ENCODE measurements at places on chromosomes 5 and 9.
A peak's percentile ranks its signal among the peaks of the same experiment; 100 is the strongest.

DNA sequence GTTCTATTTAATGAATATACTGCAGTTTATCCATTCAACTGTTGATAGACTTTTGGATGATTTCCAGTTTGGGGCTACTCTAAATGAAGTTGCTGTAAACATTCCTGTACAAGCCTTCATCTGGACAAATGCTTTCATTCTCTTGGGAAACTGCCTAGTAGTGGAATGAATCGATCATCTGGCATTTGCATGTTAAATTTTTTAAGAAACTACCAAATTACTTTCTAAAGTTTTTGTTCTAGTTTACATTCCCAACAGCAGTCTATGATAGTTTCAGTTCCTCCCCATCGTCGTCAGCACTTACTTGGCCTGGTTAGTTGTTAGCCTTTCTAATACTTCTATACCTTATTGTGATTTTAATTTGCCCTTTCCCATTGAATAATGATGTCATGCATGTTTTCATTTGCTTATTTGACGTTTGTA lies 306.3 kb downstream of the FER start:
- DNase-seq = no peak

DNA sequence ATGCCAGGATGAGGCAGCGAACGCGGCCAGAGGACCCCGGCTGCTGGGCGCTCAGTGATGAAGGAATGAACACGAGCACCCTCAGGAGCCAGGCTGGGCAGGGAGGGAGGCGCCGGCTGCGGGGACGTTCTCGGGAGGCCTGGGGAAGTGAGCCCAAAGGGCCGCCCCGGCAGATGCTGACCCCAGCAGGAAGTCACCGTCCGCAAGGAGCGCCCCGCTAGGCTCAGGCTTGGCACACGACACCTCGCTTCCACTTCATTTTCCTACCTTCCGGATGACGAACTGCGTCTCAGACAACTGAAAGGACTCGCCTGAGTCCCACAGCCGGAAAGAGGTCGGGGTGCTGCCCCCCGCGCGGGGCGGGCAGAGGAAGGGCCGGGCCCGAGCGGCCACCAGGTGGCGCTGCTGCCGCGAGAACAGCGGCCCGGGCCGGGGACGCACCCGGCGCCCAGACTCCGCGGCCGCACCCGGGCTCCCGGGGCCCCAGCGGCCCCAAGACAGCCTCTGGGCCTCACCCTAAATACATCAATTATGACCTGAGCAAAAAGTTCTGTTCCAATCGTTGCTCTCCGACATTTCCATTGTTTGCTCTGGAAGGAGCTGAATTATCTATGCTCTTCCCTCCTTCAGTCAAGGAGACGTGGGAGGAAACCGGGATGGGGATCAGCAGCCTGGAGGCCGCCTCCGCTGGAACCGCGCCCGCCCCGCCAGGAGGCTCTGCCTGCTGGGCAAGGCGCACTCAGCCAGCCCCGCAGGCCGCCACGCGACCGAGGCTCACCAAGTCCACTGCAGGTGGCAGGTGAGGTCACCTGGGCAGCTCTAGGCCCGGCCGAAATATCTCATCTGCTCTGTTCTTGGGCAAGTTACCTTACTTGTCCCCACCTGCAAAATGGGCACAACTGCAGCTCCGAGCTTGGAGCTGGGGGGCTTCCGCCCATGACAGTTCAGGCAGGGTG lies 107.0 kb downstream of the ZNF354C start:
- peak; percentile 28 for DNase-seq

- DNase-seq = no peak
Observed at GRCh38 chr9:20570756-20571155, 51.5 kb downstream of the MLLT3 start.

- no peak for DNase-seq
Observed at GRCh38 chr5:168599826-168600225, 20.7 kb upstream of the PANK3 start.

DNA sequence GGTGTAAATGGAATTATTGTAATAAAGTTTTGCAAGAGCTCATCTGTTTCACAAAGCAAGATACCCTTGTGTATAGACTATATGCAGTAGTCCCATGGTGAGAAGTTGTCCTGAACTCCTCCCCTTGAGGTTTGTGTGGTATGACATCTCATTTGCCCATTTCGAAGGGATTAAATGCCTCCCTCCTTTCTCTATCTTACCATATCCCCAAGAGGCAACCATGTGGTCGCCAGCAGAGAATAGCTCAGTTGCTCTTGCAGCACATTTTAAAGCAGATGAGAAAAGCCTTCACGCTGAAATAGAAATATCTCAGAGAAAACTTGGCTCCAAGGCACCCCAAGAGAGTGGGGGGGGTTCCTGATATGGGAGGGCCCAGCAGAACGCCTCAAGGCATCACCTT lies 4.6 kb downstream of the SEMA6A start:
- no peak for DNase-seq

DNA sequence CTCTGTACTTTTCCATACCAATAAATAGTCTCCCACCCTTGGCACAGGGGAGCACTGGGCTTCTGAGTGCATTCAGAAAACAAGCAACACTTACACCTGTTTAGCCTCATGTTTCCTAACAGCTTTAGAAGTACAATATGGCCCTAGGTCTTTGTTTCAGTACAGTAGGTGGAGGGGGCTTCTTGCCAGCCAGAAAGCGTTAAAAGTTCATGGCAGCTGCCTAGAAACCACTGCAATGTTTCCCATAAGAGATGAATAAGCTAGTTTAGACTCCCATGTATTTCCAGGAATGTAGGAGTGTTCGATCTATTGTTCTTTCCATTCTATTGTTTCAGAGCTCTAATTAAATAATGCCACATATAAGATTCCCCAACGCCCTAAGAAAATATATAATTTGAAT lies 444.8 kb downstream of the ARHGEF28 start:
- DNase-seq = no peak

DNA sequence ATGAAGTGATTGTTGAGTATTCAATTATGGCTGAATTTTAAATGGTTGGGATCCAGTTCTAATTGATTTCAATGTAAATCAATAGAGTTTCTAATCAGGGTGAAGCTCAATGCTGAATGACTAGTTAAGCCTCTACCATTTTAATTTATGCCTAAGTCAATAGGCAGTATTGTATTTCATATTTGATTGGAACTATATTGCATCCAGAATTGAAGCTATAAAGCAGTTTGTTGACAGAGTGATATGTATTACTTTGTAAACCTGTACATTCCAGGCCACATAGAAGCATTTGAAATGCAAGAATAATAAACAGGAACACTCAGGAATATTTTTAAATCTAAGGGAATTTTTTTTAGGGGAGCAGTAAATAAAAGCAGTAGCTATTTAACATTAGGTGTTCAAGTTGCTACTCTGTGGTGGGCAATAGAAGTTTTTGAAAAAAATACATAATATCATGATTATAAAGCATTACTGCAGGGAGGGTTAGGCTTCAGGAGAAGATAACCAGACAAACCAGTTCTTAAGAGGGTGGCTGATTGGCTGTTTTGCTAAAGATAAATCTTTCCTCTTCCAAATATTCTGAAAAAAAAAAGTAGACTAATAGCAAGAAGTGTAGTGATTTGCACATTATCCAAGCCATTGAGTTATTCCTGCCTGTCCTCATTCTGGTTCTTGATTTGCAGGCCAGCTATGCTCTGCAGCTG lies 492.0 kb upstream of the MEF2C start:
- peak; percentile 11 for DNase-seq

DNA sequence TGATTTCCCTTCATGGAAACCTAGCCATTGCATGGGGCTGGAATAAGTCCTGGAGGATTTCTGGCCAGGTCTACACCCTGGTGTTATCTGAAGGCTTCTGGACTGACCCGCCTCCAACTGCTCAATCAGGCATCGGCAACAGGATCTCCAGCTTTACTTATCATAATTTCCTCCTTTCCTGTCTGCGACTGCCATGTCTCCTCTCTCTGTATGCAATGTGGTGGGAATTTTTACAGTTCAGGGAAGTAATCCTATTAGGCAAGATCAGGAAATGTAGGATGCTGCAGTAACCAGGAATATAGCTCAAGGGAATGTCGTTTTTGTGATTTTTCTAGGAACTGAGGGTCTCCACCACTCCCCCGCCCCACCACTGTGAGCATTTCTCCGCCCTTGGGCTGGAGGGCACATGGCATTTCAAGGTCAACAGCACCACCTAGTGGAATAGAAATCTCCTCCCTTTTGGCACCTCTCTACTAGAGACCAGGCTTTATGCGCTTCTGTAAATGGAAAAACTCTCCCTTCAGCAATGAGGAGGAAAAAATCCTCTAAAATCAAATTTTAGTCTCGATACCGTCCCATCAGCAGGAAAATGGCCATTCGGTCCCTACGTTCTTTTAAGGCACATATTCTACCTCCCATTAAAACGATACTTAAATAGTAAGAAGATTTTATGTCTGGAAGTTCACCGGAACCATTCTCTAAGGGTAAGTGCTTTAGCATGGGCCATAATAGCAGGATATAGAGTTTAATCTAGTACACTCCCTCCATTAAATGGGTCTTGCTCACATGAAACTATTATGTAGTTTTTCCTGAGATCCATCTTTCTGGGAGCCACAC lies 93.0 kb downstream of the YTHDC2 start:
- peak; percentile 53 for DNase-seq

DNA sequence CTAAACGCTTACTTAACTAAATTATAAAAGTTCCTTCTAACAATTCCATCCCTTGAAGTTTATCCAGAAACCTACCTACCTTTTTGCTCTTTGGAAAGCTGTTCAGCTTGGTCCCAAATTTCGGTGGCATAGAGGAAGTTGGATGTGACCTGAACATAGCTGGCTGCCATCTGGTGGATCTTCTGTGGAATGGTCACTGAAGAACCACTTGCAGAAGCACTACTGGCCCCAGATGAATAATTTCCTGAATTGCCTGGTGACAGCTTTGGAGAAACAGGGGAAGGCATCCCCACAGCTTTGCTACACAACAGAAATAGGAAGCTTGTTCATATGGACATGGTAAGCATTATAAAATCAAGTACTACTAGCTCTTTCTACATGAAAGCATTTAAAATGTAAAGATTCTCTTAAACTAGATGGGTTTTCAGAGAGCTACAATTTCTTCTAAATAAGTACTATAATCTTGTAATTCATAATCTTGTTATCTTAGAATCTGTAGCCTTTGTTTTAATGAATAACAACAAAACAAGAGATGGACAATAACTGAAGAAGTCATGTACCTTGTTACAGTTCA lies 9.9 kb downstream of the LEAP2 start:
- DNase-seq = peak; percentile 20

DNA sequence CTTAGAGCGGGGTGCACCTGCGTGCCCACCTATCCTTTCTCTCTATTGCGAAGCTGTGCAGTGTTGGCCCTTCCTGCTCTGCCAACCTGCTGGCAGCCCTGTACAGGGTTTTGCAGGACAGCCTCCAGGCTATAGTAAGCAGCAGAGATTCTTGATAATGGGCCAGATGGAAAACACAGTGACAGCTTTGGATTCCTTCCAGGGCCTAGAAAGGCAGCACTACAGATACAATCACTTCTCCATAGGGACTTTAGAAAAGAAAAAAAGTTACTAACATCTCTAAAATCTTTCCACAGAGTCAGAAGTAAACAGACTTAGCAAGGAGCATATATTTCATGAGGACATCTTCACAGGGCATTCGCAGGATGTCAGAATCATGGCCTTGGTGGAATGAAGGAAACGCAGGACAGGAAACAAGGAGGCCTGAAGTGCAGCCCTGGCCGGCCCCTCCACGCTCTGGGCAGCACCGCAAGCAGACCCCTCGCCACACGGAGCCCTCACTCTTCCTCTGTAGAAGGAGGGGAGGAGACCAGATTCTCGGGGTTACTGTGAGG lies 172.1 kb upstream of the GAS1 start:
- DNase-seq = no peak

- no peak for DNase-seq
Observed at GRCh38 chr5:81530919-81531318, 137.0 kb upstream of the ACOT12 start.

Measured in NCI-H774 (cell line).